ENCODE measurements at places on chromosomes 2 and 18.

DNA sequence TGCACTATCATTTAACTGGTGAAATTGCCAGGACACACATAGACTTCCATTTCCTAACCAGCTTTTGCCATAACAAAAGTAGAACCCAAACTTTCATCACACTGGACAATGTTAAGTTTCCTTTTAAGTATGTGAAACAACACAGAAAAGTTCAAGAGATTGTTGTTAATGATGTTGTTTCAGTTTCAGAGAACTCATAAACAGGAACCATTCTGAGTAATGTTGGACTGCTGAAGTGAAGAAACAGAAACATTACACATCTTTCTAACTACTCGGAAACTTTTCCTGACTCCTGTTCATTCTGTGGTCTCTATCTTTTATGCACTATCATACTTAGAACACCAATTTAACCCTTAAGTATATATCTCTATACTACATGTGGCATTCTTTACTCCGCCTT is 179.2 kb downstream of the RIT2 start:
- DNase-seq, result no peak

GRCh38 chr2:109436610-109437225 is 177.0 kb downstream of the SEPTIN10 start:
- no peak for DNase-seq

DNA sequence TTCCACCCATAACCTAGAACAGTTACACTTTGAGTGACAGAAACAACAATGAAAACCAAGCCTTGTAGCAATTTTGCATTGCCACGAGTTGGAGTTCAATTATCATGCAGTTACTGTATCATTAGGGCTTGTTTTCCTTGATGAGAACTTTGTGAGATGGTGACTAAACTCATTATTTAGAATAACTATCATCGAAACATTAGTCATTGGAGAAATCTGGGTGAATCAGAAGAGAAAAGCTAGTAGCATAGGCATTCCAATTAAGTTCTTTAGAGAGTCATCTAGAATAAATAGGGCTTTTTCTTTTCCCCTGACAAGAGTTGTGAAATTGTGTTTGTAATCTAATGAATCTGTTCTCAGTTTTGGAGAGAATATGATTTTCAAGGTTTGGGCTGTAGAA is 122.8 kb upstream of the DOCK10 start:
- no peak for DNase-seq

GRCh38 chr2:1406434-1406833 is 6.8 kb upstream of the TPO start:
- DNase-seq, result no peak

DNA sequence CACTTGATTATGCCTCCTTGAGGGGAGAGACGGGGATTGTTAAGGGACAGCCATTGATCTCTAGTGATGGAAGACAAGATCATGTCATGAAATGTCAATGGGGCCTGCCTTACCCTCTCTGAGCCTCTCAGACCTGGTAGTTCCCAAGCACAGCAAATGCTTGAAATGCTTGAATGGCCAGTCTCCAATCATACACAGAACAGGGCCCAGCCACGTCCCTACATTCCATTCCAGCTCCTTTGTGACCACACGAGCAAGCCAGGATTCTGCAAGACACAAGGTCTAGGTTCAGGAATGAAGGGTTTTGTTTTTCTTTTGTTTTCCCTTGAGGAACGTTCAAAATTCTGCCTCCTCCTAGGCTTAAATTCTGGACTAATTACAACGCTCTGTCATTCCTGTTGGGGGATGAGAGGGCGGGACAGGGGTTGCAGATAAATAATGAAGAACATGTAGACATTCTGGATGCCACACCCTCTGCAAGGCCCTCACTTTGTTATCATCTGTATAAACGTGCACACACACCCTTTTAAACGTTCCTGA is 98.1 kb upstream of the YPEL5 start:
- no peak for DNase-seq

GRCh38 chr2:215915441-215915840 is 97.9 kb downstream of the MREG start:
- no peak for DNase-seq

GRCh38 chr2:106830191-106830590 is 55.8 kb downstream of the ST6GAL2 start:
- no peak for DNase-seq

GRCh38 chr2:32884346-32884745 is 62.4 kb upstream of the LTBP1 start:
- DNase-seq, result no peak

- DNase-seq, result no peak
Measured at GRCh38 chr18:13700153-13700552, 26.2 kb downstream of the FAM210A start.

- DNase-seq, result no peak
Measured at GRCh38 chr2:8535469-8535795, 146.4 kb upstream of the ID2 start.

DNA sequence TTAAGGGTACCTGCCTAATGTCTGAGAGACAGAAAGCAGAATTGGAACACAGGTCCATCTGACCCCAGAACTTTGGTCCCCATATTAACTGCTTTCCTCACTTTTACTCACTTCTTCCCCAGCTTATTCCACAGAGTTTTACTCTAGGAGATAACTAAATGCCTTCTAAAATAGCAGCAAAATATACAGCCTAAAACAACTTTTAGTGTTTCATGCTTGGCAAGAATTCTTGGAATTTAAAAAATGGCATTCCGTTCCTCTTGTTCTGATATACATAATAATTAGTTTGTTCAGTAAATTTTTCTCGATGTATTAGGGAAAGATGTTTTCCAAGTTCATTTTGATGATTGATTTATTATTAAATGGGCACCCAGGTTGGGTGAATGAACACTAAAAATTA is 151.9 kb downstream of the FHOD3 start:
- DNase-seq, result no peak

GRCh38 chr18:8788503-8789429 is 83.4 kb downstream of the MTCL1 start:
- no peak for DNase-seq

GRCh38 chr2:145644820-145645302 is 1124.9 kb upstream of the ZEB2 start:
- DNase-seq, result no peak

DNA sequence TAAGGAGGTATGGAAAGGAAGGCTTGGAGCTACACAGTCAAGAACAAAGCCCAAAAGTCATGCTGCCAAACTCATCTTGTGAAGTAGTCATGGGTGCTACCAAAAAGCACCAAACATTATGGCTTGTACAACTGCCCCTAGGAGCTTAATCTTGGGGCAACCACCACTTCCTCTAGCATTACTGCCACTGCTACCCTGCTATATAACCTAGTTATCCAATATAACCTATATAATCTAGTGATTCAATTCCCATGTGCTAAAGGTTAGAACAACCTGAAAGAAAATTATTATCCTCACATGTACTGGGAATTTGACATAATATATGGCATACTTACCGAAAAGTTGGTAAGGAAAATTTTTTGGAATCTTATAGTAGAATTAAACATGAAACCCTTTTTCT is 102.6 kb upstream of the RBBP8 start:
- DNase-seq, result no peak

- no peak for DNase-seq
Measured at GRCh38 chr2:189685540-189686229, 11.2 kb downstream of the ANKAR start.

DNA sequence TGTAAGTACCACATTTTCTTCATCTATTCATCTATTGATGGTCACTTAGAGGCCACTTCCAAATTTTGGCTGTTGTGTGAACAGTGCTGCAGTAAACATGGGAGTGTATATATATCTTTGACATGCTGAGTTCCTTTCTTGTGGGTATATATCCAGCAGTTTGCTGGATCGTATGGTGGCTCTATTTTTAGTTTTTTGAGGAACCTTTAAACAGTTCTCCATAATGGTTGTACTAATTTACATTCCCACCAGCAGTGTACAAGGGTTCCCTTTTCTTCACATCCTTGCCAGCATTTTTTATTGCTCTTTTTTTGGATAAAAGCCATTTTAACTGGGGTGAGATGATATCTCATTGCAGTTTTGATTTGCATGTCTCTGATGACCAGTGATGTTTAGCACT is 7.3 kb upstream of the ATP5MC3 start:
- no peak for DNase-seq

- DNase-seq, result no peak
Measured at GRCh38 chr2:88841224-88841929, 149.9 kb downstream of the RPIA start.

GRCh38 chr2:234404957-234405356 is 91.9 kb downstream of the ARL4C start:
- no peak for DNase-seq

GRCh38 chr18:45290364-45290763 is 324.9 kb upstream of the SLC14A2 start:
- no peak for DNase-seq

GRCh38 chr2:229715895-229716507 is 1.6 kb upstream of the DNER start:
- DNase-seq, result no peak

GRCh38 chr2:187440101-187440675 is 7.9 kb downstream of the CALCRL start:
- no peak for DNase-seq

- DNase-seq, result no peak
Measured at GRCh38 chr2:225531559-225531958, 132.0 kb downstream of the NYAP2 start.

GRCh38 chr2:124610866-124611265 is 585.8 kb downstream of the CNTNAP5 start:
- no peak for DNase-seq

DNA sequence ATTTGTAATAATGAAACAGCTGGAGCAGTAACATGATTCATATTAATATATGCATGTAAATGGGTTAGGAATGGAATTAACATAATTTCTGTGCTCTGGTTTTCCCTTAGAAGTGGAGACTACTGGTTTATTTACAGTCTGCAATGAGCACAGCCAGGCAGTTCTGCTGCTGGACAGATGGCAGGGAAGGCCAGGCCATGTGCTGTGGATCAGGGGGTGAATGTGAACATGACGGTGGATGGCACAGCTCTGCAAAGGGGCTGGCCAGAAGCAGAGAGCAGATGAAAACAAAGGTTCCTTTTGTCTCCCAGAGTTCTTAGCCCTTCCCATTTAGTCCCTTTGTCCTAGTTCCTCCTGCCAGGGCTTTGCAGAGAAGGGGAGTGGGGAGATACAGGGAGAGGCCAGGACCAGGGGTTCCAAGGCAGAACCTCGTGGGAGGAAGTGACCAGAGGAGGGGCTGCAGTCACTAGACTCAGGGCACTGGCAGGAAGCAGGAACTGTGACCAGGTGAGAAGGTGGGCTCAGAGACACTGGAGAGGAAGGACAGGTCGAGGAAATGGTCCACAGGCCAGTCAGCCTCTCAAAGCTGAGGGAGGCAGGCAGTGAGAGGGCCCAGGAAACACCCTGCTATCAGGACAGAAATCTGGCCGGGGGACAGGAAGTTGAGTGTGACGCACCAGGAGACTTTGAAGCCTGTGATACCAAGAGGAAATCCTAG is 112.9 kb upstream of the ATP8B1 start:
- DNase-seq, result no peak

Measured in stimulated activated CD4-positive, alpha-beta T cell treated with anti-CD3 and anti-CD28 coated beads, Interleukin-1b, Interleukin-23, amount 100 ng/mL, for 24 hours (primary cell).